ENCODE measurements at places on chromosomes 3 and 15.

GRCh38 chr3:19526071-19526470 is 377.8 kb downstream of the KCNH8 start:
- no peak for DNase-seq

- no peak for DNase-seq
Observed at GRCh38 chr3:129577366-129577765, 29.1 kb downstream of the PLXND1 start.

- no peak for DNase-seq
Observed at GRCh38 chr3:72818905-72819304, 29.3 kb downstream of the SHQ1 start.

DNA sequence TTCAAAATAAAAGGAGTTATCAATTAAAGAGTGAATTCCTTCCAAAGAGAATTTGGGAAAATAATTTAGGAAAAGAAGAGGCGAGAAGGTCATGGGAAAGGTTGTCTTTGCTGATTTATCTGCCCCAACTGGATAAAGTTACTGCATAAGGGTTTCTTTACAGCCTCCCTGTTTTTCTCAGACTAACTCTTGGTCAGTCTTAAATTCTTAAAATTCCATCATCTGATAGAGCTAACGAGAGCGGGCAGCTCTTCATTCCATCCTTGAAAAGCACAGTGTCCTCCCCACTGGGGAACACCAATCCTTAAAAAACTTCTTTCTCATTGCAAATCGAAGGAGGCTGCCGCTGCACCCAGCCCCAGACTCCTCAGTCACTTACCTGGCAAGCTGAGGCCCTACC is 107.2 kb downstream of the PGPEP1L start:
- no peak for DNase-seq

DNA sequence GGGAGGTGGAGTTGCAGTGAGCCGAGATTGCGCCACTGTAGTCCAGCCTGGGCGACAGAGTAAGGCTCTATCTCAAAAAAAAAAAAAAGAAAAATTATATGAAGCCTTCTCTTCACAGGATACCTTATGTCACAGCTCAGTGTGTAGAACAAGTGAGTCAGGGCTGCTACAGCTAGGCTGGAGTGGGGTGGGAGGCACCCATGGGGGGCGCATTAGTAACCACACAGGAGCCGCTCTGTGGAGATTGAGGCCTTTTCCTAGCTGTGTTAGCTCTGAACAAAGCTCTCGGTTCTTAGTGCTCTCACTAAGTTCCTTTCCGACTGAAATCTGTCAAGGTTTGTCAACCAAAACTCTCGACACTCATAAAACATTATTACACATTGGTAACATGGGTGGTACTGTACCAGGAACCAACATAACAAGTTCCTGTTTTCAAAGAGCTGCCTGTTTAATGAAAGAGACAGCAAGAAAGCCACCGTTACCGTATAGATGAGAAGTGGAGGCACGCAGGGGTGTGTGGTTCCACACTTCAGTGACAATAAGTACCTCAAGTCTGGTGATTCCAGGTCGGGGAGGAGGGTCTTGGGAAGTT is 4.5 kb downstream of the LRRC31 start:
- DNase-seq: no peak

DNA sequence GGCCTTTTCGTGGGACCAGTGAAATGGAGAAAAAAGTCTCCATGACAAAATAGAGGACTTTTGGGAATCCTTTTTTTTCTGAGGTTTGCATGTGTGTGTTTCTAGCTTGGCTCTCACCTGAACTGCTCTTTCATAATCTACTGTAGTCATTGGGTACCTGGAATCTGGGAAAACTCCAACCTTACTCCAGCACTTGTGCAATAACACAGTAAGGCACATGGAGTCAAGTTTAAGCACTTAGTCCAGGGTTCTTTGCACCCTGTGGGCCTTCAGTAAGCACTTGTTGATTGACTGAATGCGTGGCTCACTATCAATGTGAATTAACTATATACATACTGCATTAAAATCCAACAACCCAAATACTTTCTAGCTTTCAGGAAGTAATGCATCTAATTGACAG is 299.5 kb downstream of the ZBTB20 start:
- no peak for DNase-seq

- DNase-seq: no peak
Observed at GRCh38 chr15:76465728-76466127, 129.2 kb downstream of the ISL2 start.

Measured in iPS DF 6.9 (cell line).